ENCODE measurements at places on chromosomes 16 and 17.

DNA sequence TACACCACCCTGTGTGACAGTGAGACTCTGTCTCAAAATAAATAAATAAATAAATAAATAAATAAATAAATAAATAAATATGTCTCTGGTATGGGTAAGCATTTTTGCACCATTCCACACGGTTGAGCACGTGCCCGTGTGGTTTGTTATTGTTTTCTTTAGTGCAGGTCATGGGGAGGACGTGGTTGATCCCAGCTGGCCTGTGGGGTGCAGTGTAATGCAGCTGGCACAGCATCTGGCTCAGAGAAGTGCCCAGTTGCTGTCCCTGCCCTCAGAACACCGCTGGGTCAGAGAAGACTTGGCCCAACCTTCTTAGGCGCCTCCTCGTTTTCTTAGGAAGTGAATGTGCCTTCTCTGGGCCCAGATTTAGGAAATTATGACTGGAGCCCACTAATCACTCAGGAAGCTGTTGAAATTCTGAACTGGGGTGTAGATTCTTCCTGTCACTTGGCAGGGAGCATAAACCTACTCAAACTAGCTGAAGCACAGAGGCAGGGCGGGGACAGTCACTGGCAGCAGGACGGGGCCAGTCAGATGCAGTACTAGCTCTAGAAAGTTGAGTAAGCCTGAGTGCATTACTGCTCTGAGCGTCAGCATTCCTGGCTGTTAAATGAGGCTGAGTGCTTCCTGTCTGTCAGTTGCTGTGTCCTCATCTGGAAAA lies 85.9 kb downstream of the SNX29 start:
- no peak for DNase-seq

GRCh38 chr16:84628226-84628731 lies 10.4 kb upstream of the COTL1 start:
- DNase-seq = no peak

DNA sequence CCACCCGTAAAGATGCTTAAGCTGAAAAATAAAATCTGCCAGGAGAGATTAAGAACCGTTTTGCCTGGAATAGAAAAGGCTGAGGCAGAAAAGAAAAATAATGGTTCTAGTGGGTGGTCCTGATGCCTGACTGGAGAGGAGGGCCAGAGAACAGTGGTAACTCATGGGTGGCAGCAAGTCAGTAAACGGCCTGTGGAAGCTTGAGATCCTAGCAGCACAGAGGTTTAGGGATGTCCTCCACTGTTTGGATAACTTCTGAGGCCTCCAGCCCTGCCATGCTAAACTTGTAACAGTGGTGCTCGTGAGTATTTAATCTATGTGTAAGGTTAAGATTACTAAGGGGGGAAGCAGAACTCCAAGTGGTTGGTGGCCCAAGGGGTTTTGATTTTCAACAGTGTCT lies 21.2 kb upstream of the PHAF1 start:
- DNase-seq = no peak

DNA sequence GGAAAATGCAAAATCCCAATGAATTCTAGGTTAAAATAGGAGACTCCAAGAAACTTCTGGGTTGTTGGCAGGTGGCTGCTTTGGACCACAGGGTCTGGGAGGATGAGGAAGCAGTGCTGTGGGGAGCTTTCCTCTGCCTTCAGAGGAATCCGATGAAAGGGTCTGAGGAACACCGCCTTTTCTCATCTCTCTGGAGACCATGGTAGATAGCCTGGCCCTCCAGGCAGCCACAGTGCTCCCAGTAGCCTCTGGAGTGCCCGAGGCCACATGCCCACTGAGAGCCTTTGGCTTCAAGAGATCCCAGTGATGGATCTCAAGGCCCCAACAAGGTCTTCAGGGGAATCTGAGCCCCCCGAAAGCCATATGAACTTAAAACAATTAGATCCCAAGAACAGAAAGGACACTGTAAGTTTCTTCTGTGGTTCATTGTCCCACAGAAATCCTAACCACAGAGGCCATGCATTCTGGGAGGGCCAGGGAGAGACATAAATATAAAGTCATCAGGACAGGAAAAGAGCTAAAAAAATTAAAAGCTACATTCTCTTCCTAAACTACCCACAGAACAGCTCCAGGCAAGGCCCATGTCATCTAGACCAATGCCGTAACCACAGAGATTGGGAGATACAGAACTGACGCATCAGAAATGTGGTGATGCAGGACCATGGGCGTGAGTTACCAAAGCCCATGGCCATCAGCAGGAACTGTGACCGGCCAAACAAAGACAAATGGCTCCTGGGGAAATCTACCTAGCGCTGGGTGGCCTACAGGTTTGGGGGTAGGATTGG lies 24.3 kb downstream of the TK2 start:
- no peak for DNase-seq

DNA sequence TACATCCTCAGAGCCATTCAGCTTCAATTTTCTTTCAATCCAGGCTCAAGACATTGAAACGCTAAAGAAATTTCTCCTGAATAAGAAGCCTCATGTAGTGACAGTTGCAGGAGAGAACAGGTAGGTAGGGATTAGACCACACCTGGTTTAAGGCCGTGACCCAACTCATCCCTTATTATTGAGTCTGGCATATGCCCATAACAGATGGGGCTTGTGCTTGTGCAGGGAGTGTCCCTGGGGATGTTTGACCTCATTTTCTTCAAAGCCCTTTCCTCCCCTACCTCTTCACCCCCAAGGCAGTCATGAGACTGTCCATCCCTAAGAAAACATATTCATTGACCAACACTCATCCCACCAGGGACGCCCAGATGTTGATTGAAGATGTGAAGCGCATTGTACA lies 24.3 kb downstream of the SUPT6H start:
- DNase-seq = no peak

- no peak for DNase-seq
These were observed 69.2 kb downstream of the TANC2 start for GRCh38 chr17:63035271-63035670.

DNA sequence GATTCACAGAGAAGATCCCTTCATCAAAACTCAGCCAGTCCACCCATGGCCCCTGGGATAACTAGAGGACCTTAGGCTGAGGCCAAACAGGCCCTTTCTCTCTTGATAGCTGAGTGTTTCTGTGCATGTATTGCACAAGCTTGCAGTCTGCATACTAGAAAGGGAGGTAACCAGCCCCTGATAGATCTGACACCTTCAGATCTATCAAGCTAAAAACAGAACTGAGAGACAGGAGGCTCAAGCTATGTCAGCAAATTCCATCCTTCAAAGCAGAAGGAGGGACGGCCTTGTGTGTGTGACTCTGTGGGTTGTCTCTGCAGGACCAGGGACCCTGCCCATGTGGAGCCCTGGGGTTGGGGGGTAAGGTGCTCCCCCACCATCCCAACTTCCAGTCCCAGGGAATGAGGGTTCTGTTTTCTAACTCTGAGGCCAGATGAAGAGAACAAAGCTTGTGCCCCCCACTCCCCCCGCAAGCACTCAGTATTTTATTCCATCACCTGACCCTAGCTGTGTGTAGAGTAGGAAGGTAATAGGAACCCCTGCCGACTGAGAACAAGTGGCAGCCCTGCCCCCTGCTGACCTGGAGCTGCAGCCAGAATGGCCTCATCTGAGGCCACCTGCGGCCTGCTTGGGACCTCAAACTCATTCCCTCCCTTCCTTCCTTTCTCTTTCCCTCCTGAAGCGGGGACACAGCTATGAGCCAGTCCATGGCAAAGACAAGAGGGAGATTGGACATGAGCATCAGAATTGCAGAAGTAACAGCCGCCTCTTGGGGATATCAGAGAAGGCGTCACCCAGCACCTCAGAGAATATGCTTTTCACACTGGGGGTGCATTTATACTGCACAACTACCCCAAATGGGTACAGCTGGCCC lies 63.8 kb downstream of the SMPD3 start:
- DNase-seq = no peak

DNA sequence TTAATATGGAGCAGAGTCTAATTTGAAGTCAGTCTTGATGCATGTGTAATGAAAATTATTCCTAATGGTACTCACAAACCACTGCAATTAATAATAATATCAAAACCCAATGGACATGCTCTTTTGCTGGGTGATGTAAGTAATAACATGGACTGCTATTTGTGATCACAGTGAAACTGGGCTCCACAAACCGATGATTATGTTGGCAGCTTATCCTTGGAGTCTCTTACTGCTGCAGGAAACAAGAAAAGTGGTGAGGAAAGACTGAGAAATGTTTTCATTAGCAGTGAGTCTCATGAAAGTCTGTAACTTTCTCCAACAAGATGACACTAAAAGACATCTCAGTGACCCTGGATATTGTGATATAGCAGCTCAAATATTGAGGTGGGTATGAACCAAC lies 45.2 kb downstream of the TMEM100 start:
- DNase-seq = no peak

DNA sequence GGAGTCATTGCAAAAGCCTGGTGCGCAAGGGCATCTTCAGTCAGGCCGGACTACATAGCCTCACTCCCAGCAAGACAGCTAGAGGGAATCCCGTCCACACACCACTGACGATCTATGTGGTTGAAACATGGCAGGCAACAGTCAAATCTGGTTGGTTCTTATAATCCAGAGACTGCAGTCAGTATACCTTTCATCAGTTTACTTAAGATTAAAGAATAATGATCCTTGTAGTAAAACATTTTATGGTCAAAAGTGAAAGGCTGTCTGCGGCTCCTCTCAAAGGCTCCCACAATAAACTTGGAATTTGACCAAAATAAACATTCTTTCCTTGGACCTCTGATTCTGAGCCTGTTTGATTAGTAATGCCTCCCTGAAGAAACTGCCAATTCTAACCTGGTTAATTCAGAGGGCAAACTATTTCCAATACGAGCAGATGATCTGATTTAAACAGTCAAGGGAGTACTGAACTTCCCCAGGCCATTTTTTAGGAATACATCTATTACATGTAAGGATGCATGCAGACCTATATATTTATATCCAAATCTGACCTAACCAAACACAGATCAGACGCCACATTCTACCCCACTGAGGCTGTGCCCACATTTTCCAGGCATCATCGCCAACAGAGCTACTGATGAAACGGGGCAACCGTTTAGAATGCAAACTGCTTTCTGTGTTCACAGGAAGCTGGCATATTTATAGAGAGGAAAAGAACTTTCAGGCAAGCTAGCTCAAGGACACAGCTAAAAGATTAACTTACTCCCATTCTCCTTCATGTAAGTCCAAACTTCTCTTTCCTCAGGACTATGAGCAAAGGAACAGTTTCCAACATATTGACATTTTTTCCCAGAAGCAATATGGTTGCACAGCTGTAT lies 15.3 kb upstream of the TXNDC11 start:
- peak; percentile 28 for DNase-seq

GRCh38 chr17:4511199-4511932 lies 12.7 kb downstream of the SPNS2 start:
- DNase-seq = no peak

- DNase-seq = peak; percentile 87
These were observed 25.0 kb downstream of the HOXB1 start for GRCh38 chr17:48505788-48506187.

- DNase-seq = no peak
These were observed 8.6 kb downstream of the PDP2 start for GRCh38 chr16:66888647-66889615.

DNA sequence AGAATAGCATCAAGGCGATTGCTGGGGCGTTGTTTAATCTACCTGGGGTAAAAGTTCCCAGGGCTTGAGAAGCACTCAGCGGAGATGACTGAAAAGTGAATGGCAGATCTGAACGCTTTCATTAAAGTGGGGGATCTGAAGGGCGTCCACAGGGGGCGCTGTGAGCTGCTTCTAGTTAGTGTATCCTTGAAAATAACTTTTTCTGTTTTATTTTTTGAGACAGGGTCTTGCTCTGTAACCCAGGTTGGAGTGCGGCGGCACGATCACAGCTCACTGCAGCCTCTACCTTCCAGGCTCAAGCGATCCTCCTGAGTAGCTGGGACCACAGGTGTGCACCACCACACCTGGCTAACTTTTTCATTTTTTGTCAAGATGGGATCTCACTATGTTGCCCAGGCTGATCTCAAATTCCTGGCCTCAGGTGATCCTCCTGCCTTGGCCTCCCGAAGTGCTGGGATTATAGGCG lies 360.4 kb downstream of the SEC14L1 start:
- DNase-seq = peak; percentile 33

GRCh38 chr16:88507231-88507743 lies 54.2 kb downstream of the ZFPM1 start:
- DNase-seq = no peak

GRCh38 chr17:82489851-82490511 lies 29.6 kb upstream of the FOXK2 start:
- no peak for DNase-seq

Measured in T47D (cell line).